ENCODE measurements at places on chromosomes 12 and 14.

DNA sequence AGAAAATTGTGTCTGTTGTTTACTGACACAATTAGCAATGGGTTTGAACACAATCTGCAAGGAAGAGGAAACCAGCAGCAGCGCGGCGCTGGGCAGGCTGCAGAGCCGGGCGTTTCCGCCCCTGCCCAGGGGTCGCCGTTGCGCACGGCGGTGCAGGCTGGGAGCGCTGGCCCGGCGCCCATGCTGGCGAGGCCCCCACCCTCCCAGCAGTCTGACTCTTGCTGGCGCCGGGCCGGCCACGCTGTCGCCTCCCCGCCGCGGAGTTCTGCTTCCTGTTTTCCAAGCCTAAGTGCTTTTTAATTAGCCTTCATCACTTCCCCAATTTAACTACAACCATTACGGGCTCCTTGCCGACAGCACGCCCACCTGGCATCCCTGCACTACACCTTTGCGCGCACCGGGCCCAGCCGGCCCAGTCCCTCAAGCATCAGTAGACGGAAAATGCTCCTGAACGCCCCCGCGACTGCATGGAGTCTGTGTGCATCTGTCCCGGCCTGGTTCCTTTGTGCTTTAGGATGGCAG lies 212.1 kb downstream of the GXYLT1 start:
- no peak for DNase-seq

GRCh38 chr12:59934486-59934885 lies 338.7 kb downstream of the SLC16A7 start:
- no peak for DNase-seq

DNA sequence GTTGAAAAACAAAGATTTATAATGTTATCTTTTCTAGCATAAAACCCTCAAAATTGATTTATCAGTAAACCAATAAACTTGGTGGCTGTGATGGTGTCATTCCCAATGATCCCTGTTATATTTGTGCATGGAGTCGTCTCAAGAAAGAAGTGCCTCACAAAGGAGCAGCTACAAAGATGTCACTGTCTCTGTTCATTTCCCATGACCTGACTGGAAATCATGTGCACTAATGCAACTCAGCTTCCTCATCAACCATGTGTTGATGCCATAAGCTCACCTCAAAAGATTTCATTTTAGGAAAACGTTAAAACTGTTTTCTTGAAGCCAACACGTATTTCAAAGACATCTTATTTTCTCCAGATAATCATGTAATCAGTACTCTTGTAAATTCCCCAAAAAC lies 28.8 kb downstream of the CLEC1A start:
- no peak for DNase-seq

DNA sequence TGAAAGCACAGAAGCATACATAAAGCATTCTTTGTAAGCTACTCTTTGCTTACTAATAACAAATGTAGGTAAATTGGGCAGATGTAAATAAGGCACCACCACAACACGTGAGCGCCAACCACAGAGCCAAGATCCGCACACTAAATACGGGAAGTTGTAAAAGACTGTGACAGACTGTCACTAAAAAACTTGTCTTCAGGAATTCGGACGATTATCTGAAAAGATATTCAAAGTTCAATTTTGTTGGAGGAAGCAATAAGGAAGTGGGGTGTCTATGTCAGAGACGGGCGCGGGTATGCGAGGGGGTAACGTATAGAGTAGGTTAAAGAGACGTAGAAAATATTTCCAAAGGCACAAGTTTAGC lies 1.5 kb upstream of the HSP90B1 start:
- no peak for DNase-seq

- no peak for DNase-seq
Observed at GRCh38 chr14:97748616-97749015, 951.4 kb downstream of the VRK1 start.

DNA sequence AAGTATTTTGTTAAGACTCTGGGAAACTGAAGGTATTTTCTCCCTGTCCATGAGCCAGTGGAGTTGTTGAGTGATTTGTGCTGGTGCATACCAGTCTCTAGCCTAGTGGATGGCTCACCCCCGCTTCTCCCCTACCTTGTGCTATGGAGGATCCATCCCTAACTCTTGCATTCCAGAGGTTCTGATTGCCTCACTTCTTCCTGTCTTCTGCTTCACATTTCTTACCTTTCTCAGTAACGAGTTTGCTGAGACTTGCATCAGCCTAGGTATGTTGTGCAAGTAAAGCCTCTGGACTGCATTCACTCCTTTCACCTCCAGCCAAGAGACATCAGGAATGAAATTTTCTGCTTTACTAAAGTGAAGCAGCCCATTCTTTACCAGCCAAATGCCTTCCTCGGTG lies 391.6 kb downstream of the ZFP36L1 start:
- DNase-seq = no peak

DNA sequence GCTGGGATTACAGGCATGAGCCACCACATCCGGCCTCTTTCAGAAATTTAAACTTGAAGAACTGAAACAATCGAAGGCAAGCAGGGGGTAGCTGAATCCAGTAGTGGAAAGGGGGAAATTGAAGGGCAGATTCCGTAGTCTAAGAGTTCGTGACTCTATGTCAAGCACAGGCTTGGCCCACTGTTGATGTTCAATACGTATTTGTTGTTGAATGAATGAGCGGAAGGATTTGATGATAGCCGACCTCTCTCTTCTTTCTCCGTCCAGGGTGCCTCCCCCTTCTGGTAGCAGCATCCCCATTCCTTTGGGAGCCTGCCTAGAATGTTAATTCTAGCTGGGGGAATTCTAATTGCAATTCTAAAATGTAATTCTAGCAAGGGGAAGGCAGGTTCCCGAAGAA lies 59.8 kb upstream of the MED13L start:
- DNase-seq = no peak

- no peak for DNase-seq
Observed at GRCh38 chr12:563787-564298, 99.4 kb downstream of the NINJ2 start.

DNA sequence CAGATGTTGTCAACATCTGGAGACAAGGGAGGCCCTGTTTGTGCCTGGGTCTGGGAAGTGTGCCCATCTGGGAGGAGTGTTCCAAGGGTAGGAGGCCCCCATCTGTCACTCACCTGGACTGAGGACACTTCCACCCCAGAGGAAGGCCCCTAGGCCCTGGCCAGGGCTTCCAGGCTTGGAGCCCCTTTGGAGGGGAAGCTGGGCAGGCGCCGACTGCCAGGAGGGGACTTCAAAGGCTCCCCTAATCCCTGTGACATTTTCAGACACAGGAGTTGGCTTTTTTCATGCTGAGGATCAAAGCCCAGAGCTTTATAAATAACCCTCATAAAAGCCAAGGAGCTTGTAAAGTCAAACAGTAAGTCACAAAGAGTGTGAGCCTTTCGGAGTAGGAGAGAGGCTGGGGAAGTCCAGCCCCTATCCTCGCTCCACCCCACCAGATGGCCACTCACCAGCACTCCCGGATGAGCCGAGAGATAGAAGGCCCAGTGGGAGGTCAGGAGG lies 17.6 kb upstream of the FAM222A start:
- DNase-seq = no peak

All from stimulated activated CD8-positive, alpha-beta memory T cell treated with anti-CD3 and anti-CD28 coated beads, Interleukin-7, amount 100 ng/mL, for 1 hour (primary cell).